Smooth muscle cell of trachea (primary cell): ENCODE measurements at places on chromosomes 5 and 9. TPM values are rescaled to one million over a fixed set of nuclear protein-coding genes. Genes with fewer than 3 reads are reported as not detected.

Gene ADAMTSL2
- total RNA-seq: under 0.01 and 0.15 TPM in 2 replicates

Gene PDCD1LG2
- 5.3 and 6.3 TPM in 2 replicates for total RNA-seq

Gene CDO1
- 9.0 and 13.2 TPM in 2 replicates for total RNA-seq

Gene ZNF879
- total RNA-seq: 4.9 and 5.6 TPM in 2 replicates

Gene LCN9
- total RNA-seq: not detected in 2 replicates

Gene FBXO10
- 9.9 and 23.0 TPM in 2 replicates for total RNA-seq

Gene INSL4
- total RNA-seq: not detected in 2 replicates

Gene EFNA5
- total RNA-seq: 3.8 and 5.8 TPM in 2 replicates
